ENCODE measurements at places on chromosomes 5 and 9.

DNA sequence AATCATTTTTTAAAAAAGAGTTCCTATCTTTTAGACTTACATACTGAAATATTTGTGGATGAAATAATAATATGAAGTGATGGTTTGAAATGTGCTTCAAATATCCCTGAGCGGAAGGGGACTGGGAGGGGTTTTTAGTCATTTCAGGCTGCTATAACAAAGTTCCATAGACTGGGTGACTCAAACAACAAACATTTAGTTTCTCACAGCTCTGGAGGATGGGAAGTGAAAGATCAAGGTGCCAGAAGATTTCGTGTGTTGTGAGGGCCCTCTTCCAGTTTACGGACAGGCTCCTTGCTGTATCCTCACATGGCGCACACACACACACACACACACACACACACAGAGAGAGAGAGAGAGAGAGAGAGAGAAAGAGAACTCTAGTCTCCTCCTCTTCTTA is 27.1 kb upstream of the TEX10 start:
- no peak for ATAC-seq

DNA sequence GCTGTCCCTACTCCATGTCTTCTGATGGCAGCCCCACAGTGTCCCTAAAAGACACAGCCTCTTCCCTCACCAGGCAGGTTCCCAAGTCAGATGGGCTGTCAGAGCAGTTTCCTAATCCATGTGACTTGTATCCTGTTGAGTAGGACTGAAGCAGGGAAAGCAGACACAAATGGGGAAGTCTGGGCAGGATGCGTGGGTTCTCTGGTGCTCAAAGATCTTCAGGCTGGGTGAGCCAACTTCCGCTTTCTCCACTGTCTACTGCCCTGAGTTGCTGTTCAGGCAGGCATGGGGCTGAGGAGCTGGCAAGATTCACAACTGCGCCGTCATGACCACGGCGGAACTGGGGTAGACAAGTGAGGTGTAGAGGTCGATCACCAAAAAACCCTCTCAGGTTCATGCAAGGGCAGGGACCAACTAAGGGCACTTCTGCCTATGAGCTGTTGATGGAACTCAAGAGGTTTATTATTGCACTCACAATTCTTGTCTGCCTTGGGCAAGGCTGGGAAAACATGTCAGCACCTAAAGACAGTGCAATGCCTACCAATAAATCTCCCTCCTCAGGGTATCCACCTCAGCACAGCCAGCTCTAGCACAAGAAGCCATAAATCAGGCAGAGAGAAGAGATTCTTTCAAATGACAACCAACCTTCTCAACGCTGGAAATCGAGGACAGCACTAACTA is 83.4 kb downstream of the RAPGEF1 start:
- peak; percentile 68 for ATAC-seq

GRCh38 chr9:75001719-75002421 is 26.2 kb downstream of the CARNMT1 start:
- peak; percentile 80 for ATAC-seq

DNA sequence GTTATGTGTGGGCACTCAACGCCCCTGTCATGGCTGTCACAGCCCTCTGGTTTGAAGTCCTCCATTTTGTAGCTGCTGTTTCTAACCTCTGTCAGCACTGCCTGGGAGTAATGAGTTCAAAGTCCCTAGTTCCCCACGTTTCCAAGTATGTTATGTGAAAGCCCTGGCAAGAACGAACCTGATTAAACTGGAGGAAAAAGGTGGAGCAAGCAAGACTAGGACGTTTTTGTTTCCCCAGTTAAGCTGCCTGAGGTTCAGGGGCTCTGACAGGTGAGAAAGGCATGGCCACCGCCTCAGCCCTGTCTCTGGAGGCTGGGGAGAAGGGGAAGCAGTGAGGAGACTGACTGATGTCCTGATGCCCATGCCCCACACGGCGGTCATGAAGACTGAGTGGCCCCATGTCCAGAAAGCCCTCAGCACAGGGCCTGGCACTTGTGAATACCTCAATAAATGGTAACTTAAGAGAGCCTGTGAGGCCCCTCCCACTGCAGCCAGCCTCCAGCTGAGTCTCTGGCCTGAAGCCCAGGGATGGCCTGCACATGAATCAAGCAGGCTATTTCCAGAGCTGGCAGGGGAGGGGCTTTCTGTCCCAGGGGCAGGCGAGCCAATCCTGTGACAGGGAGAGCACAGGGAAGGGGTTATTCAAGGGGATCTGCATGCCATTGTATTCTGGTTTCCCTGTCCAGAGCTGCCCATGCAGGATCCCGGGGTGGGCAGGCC is 61.8 kb downstream of the PFDN1 start:
- ATAC-seq = peak; percentile 80

DNA sequence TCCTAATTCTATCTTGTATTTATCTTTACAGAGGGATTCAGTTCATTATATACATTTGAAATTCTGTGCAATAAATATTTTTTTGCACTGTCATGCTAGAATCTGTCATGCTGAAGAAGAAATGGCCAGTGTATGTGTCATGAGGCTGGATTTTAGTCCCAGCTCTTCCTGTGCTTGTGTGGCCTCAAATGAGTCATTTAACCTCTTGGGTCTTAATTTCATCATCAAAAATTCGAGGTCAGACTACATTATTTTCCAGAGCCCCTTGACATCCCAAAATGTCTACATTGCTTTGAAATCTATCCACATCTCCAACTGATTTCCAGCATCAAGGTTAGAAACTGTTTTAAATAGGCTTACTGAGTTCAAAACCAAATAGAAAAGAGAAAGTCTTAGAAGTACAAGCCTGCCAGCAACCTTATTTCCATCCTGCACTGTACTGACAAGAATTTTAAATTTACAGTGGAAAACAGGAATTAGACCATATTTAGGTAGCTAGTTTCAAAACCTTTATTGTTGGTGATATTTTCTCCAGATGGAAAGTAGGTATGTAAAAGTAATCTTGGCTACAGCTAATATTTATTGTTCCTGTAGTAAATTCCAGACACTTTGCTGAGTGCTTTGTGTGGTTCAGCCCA is 96.7 kb upstream of the MAMDC2 start:
- ATAC-seq = peak; percentile 66

GRCh38 chr5:177610131-177610769 is 10.3 kb downstream of the B4GALT7 start:
- no peak for ATAC-seq

GRCh38 chr9:134547161-134548100 is 94.2 kb upstream of the COL5A1 start:
- ATAC-seq = no peak

DNA sequence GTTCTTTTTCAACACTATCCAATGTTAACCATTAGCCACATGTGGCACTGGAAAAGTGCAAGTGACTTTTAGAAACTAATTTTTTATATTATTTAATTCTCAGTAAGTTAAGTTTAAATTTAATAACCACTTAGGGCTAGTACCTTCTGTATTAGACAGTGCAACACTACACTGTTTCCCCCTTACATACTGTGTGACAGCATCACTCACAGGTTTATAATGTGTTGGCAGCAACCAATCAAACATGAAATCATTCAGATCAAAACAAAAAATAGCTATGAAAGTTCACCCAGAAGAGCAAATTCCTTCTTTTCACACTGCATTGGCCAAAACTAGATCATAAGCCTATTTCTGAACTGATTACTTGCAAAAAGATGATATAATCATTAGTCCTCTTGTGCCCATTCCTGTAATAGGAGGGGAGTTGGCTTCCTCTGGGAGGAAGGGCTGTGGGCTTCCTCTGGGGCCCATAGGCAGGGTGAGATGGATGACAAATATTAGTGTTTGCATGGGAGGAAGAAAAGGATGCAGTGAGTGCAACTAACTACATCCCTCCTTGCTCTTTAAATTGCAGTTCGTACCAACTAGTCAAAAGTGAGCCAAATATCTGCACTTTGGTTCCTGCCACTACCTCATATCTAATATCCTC is 708.1 kb upstream of the RGMB start:
- peak; percentile 71 for ATAC-seq

- no peak for ATAC-seq
Observed at GRCh38 chr5:174572591-174572990, 151.8 kb upstream of the MSX2 start.

DNA sequence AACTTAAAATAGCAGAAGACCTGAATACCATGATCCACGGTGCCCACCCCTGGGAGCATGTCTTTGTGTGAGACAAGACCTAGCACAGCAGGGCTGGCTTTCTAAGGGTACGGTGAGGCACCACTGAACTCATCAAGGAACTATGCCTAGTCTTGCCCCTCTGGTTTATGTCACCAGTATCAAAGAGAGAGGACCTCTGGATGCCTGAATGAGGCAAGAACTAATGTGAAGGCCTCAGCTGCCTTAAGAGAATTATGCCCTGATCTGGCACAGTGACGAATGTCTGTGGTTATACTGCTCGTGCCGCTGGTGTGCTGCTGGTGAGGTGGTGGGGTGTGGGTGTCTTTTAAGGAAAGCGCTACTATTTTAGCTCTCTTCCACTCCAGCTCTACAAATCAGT is 23.0 kb downstream of the NREP start:
- peak; percentile 5 for ATAC-seq

DNA sequence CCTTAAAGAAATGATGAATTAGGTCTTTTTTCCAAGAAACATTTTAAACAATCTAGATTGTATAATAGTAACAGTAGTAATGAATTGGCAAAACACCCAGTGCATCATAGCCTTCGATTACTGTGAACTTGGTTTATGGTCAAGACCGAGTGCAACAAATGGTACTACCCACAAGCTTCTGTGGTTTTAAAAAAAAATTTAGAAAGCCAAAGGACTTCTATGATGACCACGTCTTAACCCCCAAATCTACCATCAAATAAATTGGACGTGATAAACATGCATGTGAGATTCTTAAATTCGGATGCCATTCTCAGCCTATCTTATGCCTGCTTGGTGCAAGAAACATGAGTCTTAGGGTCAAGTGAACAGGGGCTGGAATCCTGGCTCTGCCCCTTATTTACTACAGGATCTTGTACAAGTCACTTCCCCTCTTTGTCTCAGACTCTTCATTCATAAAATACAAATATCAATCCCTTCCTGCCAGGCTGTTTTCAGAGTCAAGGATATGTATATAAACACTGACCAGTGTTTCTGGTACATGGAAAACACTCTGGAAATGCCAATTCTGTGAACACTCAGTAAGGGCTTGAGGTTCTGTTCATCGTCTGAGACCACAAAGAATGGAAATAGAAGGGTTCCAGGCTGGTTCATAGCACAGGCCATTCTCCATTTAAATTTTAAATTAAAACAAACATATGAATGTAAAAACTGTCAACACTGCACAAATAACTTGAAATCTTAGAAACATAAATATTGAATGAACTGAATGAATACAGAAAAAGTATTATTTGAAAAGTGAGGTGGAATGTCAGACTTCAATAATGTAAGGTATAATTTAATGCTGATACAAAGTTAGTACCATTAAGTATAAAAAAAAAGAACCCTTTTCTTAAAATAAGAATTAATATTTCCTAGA is 107.8 kb downstream of the NR6A1 start:
- no peak for ATAC-seq

GRCh38 chr5:148387325-148387724 is 3.6 kb downstream of the FBXO38 start:
- no peak for ATAC-seq

DNA sequence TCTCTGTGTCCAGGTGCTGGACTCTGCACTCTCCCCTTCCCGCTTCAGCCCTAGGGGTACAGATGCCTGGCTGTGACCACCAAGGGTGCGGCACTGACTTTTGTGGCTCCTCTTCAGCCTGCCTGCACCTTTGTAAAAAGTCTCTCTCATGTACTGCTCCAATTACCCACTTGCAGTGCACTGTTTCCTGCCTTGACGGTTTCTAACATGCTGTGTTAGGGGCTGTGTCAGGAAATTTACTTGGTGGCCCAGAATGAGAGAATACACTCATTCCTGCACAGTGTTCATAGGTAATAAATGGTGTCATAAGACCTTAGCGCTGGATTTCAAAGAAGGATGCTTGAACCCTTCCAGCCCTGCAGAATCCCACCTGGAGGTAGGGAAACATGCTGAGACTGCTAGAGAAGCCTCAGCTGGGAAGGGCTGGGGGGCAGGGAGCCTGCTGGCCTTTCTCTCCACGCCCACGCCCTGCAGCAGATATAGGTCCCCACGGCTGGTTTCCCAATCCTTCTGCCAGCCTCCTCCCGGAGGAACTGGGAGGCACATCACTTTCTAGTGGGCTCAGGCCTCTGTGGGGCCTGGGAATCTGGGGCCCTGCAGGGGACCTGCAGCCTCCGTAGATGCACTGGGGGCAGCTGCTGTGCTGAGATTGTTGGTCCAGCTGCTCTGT is 17.6 kb upstream of the HRH2 start:
- ATAC-seq = no peak

DNA sequence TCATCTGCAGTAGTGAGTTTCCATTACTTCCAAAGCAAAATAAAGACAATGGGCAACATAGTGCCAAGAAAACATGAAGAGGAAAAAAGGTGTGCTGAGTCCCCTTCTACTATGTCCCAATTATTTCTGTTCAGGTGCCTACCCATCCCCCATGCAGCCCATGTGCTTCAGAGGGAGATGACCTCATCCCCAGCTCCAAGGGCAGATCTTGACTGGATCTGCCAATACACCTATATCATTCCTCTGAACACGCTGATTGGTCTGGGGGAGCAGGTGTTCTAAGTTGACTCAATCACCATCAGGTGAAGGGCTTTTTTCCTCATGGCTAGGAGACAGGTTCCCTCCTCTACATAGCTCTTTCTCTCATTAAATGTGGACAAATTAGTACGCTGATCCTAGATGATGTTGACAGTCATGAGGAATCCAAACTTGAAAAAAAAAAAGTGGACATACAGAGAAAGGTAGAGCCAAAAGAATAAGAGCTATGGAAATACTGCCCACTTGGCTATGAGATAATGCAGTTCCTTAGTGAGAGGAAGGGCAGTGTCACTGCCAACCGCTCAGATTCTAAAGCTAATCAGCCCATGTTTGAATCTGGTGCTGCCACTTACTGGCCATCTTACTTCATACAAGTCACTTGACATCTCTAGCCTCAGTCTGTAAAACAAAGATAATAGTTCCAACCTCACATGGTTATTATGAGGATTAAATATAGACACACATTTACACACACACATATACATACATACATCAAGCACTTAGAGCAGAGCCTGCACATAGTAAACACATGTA is 23.1 kb downstream of the PRELID2 start:
- peak; percentile 92 for ATAC-seq

GRCh38 chr9:76896035-76896434 is 9.9 kb downstream of the PRUNE2 start:
- ATAC-seq = no peak

- no peak for ATAC-seq
Observed at GRCh38 chr9:127801955-127802575, 617 bp upstream of the FPGS start.

GRCh38 chr5:154375329-154376008 is 70.3 kb upstream of the SAP30L start:
- ATAC-seq = no peak

DNA sequence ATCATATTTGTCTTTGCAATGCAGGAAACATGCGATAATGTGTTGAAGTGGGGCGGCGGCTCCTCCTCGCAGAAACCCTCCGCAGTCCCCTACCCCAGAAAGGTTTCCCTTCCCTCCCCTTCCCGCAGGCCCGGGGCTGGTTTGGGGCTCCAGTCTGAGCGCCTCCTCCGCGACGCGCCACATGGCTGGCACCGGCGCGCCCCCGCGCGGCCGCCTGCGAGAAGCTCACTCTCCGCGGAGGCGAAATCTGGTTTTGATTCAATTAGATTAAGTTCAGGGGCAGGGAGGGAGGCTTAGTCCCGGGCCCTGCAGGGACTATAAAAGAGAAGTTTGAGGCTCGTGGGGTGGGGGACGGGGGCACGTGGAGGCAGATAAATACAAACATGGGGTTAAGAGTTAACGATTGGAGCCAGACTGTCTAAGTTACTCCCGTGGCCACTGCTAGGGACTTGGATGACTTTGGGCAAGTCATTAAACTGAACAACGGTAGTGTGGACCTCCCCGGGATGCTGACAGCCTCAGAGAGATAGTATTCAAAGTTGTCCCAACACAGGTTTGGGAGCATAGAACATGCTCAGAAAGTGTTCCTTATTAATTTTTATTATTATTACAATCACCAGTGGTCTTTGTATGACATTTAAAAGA is 69.4 kb downstream of the MSX2 start:
- peak; percentile 76 for ATAC-seq

All from motor neuron (in vitro differentiated cells).